Activated CD4-positive, alpha-beta T cell treated with anti-CD3 and anti-CD28 coated beads, Interleukin-2, amount 10 ng/mL, durations not matched to agents 24 days and 14 days (primary cell): ENCODE measurements at places on chromosomes 16 and 17. TPM values are rescaled to one million over a fixed set of nuclear protein-coding genes. Genes with fewer than 3 reads are reported as not detected.

DNA sequence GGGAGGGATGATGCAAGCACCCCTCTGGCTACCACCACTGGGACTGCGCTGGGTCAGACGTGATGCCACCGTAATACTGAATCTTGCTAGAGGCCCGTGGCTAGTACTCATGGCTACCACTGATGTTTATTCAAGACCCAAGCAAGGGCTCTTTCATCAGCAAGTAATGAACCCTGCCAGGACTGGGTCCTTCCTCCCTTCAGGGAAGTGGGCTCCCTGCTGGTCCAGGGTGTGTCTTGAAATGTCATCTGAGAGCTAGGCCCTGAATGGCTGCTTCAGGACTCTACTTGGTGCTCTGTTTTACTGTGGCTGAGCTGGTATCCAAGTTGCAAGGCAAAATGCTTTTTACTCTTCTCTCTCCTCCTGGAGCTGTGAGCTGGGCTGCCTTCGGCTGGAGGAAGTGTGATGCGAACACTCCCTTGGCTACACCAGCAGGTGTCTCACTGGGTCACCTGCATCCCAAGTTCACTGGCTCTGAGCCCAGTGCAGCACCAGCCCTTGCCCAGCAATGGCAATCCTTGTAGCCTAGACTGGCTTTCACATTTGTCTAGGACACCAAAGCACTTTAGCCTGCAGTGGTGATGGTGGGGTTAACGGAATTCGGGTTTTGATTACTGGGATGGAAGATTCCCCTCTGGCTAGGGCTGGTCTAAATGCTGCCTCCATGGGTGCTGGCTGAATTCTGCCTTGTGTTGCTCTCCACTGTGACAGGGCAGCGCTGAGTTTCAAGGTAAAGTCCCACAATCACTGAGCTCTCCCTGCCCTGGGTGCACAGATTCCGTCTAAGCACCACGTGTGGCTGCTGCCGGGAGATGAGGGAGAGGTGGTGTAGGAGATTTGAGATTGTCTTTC is 98.6 kb downstream of the USP22 start:
- DNase-seq, result peak; percentile 71

GRCh38 chr17:79969906-79970305 is 65.8 kb downstream of the TBC1D16 start:
- DNase-seq, result no peak

- no peak for DNase-seq
These were observed 5.0 kb downstream of the PRSS27 start for GRCh38 chr16:2715064-2715463.

- DNase-seq, result peak; percentile 78
These were observed 57.7 kb downstream of the CMC2 start for GRCh38 chr16:80948886-80949493.

Gene OXLD1
- 52.8 and 57.8 TPM in 2 replicates for total RNA-seq

DNA sequence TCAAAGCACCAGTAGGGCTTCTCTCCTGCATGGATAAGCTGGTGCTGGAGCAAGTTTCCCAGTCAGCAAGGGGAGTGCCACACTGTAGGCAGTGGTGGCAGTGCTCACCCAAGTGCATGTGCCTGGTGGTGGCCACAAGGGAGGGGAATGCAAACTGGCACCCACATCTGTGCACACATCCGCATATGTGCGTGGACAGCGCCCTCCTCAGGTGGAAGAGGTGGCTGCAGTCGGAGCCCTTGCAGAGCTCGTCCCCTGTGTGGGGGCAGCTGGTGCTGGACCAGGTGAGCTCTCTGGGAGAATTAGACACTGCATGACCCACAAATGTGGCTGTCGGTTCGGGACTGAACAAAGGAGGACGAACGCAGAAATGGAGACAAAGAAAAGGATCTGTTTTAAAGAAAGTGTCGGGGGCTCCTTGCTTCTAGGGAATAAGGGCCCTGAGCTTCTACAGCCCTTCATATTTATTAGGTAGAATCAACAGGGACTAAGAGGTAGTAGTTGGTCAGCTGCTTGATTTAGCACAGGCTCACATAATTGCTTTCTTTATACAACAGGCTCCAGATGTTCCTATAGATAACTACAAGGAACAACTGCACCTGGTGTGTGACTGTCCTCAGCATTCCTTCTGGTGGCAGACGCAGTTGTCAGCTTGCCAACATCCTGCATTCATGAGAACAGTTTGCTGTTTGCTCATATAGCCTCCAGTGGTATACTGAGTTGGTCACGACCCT is 5.3 kb upstream of the ZNF689 start:
- DNase-seq, result peak; percentile 92

Gene NLRC3
- 19.1 and 22.1 TPM in 2 replicates for total RNA-seq

GRCh38 chr17:50559674-50560184 is 786 bp upstream of the CACNA1G start:
- DNase-seq, result peak; percentile 79
